ENCODE measurements at places on chromosomes 11 and 22. TPM values are rescaled to one million over a fixed set of nuclear protein-coding genes. Genes with fewer than 3 reads are reported as not detected.

GLYAT gene
- total RNA-seq = not detected

MMP7 gene
- not detected for total RNA-seq

LRRC55 gene
- total RNA-seq = 0.21 TPM

LDHAL6A gene
- total RNA-seq = not detected

OPCML gene
- 0.14 TPM for total RNA-seq

CTSF gene
- total RNA-seq = 50.7 TPM

KRTAP5-8 gene
- not detected for total RNA-seq

DNA sequence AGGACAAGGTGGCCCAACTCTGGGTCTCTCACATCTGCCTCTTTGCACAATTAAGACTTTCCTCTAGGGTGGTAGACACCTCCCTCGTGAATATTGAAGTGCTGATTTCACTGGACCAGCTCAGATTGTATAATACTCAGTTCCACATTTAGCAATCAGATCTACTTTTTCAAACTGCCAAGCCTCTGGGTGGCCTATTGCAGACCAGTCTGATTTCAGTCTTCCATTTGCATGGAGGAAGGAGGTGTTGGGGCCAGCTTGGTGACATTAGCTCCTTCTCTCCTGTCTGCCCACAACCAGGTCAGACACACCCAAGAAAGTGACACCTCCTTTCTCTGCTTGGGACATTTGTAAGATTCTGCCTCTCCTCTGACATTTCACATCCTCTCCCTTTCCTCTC, 78.2 kb downstream of the PPFIBP2 start:
- no peak for DNase-seq

- no peak for DNase-seq
Observed at GRCh38 chr22:42331014-42331413, 60.6 kb upstream of the TCF20 start.

- DNase-seq = no peak
Observed at GRCh38 chr11:5246772-5247471, 2.7 kb downstream of the HBG1 start.

- DNase-seq = no peak
Observed at GRCh38 chr11:34104680-34105078, 750 bp upstream of the NAT10 start.

- DNase-seq = no peak
Observed at GRCh38 chr11:22197139-22198005, 4.5 kb downstream of the ANO5 start.

DNA sequence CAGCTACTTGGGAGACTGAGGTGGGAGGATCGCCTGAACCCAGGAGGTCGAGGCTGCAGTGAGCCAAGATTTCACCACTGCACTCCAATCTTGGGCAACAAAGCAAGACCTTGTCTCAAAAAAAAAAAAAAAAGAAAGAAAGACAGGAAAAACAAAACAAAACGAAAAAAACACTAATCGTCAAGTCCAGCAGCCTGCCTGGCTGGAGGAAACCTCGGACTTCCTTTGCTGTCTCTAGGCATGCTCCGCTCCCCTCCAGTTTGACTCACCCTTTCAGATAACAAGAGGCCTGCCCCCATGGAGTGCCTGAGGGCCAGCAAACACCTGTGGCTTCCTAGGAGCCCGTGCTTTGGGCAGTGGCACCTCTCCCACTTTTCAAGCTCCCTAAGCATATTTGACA, 28.8 kb upstream of the CHKA start:
- DNase-seq = no peak

DNA sequence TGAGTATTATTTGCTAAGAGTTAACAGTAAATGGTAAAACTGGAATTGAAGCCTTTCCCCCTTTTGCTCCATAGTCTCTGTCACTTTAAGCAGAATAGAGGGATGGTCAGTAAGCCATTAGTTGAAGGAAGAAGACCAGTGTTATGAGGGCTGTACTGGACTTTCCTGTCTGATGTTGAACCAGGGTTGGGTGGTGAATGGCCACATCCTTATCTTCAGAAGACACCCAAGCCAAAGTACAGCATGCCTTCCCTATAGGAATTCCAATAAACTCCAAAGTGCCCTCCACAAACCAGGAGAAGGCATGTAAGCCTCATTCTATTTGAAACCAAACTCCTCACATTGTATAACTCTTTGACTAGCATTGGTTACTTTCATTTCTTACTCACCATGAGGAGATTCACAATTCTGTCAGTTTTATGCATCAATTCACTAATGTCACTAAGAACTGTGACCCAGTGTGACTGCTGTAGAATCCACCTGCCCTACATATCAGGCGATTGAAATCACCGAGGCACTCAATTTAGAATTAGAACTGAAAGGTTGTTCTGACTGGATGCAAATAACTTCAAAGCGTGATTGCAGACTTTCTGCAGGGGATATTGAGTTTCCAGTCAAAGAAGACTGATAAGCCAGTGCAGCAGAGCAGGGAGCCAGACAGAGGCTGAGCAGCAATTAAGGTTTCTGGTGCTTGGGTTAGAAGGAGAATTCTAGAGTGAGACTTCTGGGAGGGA, 107.1 kb upstream of the DDI1 start:
- DNase-seq = no peak

DNA sequence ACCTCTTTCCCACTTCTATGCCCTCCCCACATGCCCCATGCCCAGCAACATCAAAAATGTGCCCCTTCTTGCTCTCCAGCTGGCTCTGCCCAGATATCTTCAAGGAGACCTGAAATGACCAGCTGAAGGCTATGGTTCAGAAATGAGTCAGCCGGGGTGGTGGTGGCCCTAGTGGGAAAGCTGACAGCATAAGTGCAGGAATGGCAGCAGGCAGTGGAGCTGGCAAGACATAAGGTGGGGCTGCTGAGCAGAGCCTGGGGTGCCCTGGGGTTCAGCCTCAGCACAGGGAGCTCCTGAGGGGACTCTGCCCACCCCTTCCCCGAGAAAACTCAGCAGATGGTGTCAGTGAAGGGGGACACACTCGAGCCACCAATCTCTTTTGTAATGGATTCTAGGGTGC, 593.4 kb downstream of the BUD13 start:
- DNase-seq = no peak

- no peak for DNase-seq
Observed at GRCh38 chr22:35838855-35839576, 121.3 kb downstream of the APOL5 start.

DNA sequence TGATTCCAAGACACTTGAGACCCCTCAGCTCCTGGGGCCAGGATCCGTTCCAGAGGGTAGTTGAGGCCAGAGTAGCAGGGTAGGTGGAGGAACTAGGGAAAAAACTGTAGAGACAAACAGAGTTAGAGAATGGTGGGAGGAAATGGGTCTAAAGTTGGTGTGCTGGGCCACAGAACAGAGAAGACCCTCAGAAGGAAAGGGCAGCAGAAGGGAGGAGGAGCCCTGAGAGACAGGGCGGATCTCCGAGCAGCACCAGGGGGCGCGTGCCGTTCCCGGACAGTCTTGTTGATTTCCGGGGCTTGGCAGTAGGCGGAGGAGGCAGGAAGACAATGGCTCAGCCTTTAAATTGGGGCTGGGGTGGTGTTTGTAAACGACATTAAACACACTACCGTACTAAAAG, 2.4 kb upstream of the CECR2 start:
- peak; percentile 77 for DNase-seq

DNA sequence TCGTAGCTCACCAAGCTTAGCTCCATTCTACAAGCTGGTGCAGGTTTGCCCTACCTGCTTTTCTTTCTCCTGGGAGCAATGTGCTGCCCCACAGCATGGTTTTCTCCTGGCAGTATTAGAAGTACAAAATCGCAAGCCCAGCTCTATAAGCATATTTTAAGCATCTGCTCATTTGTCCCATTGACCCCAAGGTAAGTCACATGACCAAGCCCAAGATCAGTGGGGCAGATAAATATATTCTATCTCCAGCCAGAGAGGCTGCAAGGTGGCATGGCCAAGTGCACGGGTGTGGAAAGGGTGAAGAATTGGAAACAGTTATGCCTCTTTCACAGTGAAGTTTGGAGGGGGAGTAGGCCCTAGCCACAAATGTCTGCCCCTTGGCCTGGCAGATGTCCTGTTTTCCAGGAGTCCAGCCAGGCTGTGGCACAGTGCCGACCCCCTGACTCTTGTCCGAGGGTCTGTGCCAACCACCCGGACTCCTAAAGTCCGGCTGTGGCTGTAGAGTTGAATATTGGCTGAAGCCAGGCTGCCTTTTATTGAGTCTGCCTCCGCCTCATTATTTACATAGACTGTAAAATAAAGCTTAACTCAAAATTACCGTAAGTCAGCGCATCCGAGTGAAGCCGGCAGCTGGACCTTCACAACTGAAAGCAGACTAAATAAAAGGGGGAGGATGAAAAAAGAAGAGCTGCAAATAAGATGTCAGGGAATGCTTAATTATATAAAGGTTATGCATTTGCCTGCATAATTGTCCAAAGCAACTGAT, 165.7 kb downstream of the COMMD9 start:
- no peak for DNase-seq

DNA sequence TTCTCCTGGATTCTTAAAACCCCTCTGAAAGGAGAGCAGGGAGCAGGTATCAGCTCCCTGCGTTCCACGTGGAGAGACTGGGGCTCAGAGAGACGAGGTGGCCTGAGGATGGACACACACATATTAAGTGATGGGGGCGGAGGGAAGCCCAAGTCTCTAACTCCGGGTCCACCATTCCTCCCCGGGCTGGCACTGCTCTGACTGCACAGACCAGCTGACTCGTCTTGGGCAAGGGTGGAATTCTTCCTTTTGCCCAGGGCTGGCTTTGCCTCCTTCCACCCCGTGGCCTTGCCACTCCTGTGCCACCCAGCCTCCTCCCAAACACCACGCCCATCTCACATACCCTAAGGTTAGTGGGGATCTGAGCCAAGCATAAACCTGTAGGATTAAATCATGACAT, 65.0 kb downstream of the BUD13 start:
- DNase-seq = no peak
